Thoracic aorta (tissue), 2 donors: ENCODE measurements at places on chromosomes 3 and 15.
A peak's percentile ranks its signal among the peaks of the same experiment; 100 is the strongest.

GRCh38 chr3:71893122-71893521 is 108.2 kb upstream of the PROK2 start:
- no peak overlapping the region for H3K4me3 ChIP-seq
- no peaks in the 10 kb centered on the region for H3K36me3 ChIP-seq
- no peaks in the 10 kb centered on the region for H3K4me1 ChIP-seq
- DNase-seq, result no peak
- no peaks in the 10 kb centered on the region for H3K27me3 ChIP-seq

GRCh38 chr15:75840659-75841058 is 2.6 kb upstream of the UBE2Q2 start:
- H3K36me3 ChIP-seq, result no peaks in the 10 kb centered on the region
- peaks cover 11% of the 10 kb centered on the region for H3K4me1 ChIP-seq
- H3K27me3 ChIP-seq, result no peaks in the 10 kb centered on the region
- no peak for DNase-seq
- H3K27ac ChIP-seq, result no peak overlapping the region

GRCh38 chr3:19994796-19995195 is 17.3 kb downstream of the PP2D1 start:
- no peaks in the 10 kb centered on the region for H3K36me3 ChIP-seq
- no peaks in the 10 kb centered on the region for H3K4me1 ChIP-seq
- no peaks in the 10 kb centered on the region for H3K27me3 ChIP-seq
- H3K27ac ChIP-seq, result no peak overlapping the region

GRCh38 chr3:64163755-64164148 is 61.5 kb downstream of the PRICKLE2 start:
- no peaks in the 10 kb centered on the region for H3K27me3 ChIP-seq
- no peak overlapping the region for H3K27ac ChIP-seq
- H3K36me3 ChIP-seq, result peaks cover 9% of the 10 kb centered on the region

DNA sequence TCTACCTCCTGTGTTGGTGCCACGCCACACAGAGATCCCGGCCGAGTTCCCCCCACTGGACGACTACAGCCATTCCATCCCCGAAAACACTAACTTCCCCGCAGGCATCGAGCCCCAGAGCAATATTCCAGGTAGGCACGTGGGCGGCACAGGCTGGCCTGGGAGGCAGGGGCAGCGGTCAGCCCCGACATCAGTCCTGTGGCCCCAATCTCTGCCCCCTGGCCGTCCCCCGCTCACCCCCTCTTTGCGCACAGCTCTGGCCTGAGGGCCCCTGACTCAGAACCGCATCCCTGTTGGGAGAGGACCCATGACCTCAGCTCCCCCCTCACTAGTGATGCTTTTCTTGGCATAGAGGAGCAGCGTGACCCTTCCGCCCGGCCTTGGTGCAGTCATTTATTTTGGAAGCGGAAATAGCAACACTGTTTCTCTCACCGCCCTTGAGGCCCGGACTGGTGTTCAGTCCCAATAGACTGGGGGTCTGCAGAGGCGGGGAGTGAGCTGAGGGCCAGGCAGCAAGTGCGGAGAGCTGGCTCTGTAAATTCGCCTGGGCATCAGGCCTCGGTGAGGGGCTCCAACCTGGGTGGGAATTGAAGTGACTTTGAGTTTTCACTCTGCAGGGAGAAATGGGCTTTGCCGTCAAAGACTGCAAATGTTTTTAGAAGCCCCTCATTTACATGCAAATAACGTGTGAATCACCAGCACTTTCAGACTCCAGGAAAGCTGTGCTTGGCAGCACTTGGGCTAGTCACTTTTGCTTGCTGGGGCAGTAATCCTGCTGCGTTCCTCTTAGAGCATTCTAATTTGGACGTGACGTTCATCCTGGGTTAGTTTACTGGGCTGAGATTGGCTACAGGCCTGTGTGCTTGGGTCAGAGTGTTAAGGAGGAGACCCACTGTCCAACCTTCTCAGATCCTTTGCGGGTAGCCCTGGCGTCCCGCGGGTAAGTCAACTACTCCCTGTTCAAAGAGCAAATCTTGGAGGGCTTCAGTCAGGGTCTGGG is 88.9 kb downstream of the AAGAB start:
- peaks cover 55% of the 10 kb centered on the region for H3K4me1 ChIP-seq
- H3K27ac ChIP-seq, result peak overlapping the region; percentile 89
- H3K36me3 ChIP-seq, result peaks cover 11% of the 10 kb centered on the region

GRCh38 chr15:67114846-67115585 is 49.6 kb downstream of the SMAD3 start:
- peak overlapping the region; percentile 64 for H3K27ac ChIP-seq
- no peak for DNase-seq
- H3K27me3 ChIP-seq, result no peaks in the 10 kb centered on the region
- H3K4me1 ChIP-seq, result peaks cover 73% of the 10 kb centered on the region
- H3K36me3 ChIP-seq, result no peaks in the 10 kb centered on the region

- no peaks in the 10 kb centered on the region for H3K27me3 ChIP-seq
- H3K36me3 ChIP-seq, result no peaks in the 10 kb centered on the region
- no peak overlapping the region for H3K27ac ChIP-seq
- no peaks in the 10 kb centered on the region for H3K4me1 ChIP-seq
These were observed 40.5 kb upstream of the FAM174B start for GRCh38 chr15:92696096-92696495.

DNA sequence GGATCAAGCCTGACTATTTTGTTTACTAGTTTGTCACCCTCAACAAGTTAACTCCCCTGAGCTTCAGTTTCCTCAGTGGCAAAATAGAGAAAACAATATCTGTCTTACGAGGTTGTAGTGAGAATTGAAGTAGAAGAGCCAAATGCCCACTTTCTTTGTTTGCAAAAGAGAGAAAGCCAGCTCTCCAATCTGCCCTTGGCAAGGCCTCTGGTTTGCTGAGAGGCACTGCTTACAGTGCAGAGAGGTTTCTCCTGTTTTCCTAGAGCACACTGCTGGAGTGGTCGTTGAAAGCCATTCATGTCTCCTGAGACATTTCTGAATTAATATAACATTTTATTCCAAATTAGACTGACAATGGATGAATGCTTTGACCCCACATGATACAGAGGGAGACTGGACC is 260.5 kb upstream of the IGF1R start:
- no peaks in the 10 kb centered on the region for H3K36me3 ChIP-seq
- DNase-seq, result no peak
- no peak overlapping the region for H3K27ac ChIP-seq
- no peak overlapping the region for H3K4me3 ChIP-seq
- H3K27me3 ChIP-seq, result no peaks in the 10 kb centered on the region

DNA sequence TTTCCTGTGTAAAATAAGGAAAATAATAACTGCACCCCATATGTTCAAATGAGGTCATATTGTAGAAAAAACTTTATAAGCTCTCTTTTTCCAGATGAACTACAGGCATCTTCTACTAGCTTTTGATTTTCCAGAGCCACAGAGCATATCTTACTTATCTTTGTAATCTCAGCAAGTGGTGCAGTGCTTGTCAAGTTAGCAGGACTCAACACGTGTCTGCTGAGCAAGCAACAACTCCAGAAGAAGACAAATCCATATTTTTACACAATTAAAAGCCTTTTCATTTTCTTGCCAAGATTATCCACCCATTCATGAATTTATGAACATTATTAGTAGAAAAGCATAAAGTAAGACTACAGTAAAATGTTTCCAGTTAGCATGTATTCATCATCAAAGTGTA is 14.4 kb upstream of the TSC22D2 start:
- H3K36me3 ChIP-seq, result no peaks in the 10 kb centered on the region
- H3K4me3 ChIP-seq, result no peak overlapping the region
- H3K4me1 ChIP-seq, result peaks cover 3% of the 10 kb centered on the region
- H3K27me3 ChIP-seq, result no peaks in the 10 kb centered on the region
- no peak overlapping the region for H3K27ac ChIP-seq

DNA sequence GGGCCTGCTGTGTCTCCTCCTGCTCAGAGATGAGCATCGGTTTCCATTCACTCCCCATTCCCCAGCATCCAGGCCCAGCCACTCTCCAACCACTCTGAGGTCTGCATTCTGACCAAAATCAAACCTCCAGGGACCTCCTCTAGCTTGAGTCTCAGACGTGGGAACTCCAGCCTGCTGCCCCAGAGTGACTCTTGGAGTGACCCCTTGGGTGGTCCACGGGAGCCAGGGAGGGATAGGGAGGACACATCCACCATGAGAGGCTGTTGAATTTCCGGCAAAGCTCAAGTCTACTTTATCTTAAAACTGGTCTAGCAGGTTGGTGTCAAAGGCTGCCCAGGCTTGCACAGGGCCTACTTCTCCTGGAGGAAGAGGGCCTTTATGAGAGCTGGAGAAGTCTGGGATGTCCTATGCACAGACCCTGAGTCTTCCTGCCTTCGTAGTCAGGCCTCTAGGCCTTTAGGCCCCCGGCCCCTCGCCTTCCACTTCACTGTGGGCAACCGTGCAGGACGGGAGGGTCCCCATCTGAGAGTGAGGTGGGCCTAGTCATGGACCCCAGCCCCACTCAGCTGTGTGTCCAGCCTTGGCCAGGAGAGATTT is 8.9 kb downstream of the CISH start:
- H3K27me3 ChIP-seq, result no peaks in the 10 kb centered on the region
- H3K36me3 ChIP-seq, result peaks cover 10% of the 10 kb centered on the region
- DNase-seq, result no peak
- peak overlapping the region; percentile 99 for H3K27ac ChIP-seq
- H3K4me3 ChIP-seq, result no peak overlapping the region

- H3K36me3 ChIP-seq, result no peaks in the 10 kb centered on the region
- no peak overlapping the region for H3K4me3 ChIP-seq
- no peak overlapping the region for H3K27ac ChIP-seq
- no peaks in the 10 kb centered on the region for H3K27me3 ChIP-seq
These were observed 91.0 kb upstream of the SLC6A11 start for GRCh38 chr3:10725067-10725466.

GRCh38 chr3:143726727-143727126 is 121.5 kb downstream of the SLC9A9 start:
- H3K4me3 ChIP-seq, result no peak overlapping the region
- no peaks in the 10 kb centered on the region for H3K4me1 ChIP-seq

GRCh38 chr3:9400616-9401015 is 3.2 kb downstream of the SETD5 start:
- H3K27ac ChIP-seq, result peak overlapping the region; percentile 3
- DNase-seq, result no peak
- H3K4me1 ChIP-seq, result peaks cover 64% of the 10 kb centered on the region
- no peaks in the 10 kb centered on the region for H3K27me3 ChIP-seq

- H3K4me1 ChIP-seq, result no peaks in the 10 kb centered on the region
- DNase-seq, result no peak
- no peaks in the 10 kb centered on the region for H3K27me3 ChIP-seq
These were observed 96.1 kb upstream of the RASGRP1 start for GRCh38 chr15:38660738-38661137.

DNA sequence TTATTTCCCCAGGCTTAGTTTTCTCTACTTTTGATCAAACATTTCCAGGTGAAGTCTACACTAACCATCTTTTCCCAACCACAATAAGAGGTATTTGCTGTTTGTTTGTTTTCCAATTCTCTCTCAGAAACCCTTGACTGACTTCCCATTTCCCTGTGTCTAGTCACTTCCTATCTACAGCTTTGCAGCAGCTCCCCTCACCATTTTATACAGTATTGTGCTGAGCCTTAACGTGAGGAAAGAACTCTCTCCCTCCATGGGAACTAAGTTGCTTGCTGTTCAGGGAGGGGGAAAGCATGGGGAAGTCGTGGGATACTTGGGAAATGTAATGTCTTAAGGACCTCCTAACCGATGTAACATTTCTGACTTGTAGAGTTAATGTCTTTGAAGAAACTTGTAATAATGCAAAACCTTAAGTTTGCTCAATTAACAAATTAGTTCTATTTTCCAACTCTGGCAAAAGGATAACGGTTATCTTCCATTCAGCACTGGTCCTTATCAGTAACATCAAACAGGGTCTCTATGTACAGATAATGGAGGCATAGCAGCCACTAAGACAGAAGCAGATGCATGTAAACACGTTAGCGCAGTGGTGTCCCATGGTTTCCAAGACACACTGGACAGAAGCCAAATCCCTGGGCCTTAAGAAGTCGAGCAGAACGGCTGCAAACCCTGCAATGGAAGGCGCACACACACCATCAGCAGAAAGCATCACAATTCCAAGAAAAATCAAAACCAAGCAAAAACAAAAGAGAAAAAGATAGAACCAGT is 39.7 kb downstream of the NPTN start:
- no peak for DNase-seq
- H3K4me3 ChIP-seq, result no peak overlapping the region
- H3K4me1 ChIP-seq, result peaks cover 55% of the 10 kb centered on the region
- H3K27ac ChIP-seq, result no peak overlapping the region

- H3K4me1 ChIP-seq, result no peaks in the 10 kb centered on the region
- DNase-seq, result no peak
- no peaks in the 10 kb centered on the region for H3K36me3 ChIP-seq
- H3K27ac ChIP-seq, result no peak overlapping the region
- no peaks in the 10 kb centered on the region for H3K27me3 ChIP-seq
These were observed 9.2 kb upstream of the GRIP2 start for GRCh38 chr3:14549256-14549919.

DNA sequence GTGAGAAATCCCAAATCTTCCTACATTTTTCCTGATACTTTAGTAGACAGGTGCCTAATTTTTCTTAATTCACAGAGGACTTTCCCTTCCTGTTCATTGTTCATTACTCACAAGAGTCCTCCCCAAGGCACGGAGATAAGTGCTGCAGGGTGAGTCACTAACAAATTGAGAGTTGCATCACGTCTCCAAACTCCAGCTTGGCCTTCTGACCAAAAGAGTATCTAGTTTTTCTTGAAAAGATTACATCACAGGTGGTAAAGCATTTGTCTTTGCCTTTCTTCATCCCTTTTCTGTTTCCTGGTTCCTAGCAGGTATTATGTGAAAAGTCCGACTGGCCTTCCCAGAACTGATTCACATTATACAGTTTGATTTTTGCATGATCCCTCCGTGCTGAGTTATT is 24.9 kb upstream of the RASGRP1 start:
- no peak overlapping the region for H3K27ac ChIP-seq
- no peaks in the 10 kb centered on the region for H3K27me3 ChIP-seq
- H3K4me1 ChIP-seq, result no peaks in the 10 kb centered on the region
- no peaks in the 10 kb centered on the region for H3K36me3 ChIP-seq
- H3K4me3 ChIP-seq, result no peak overlapping the region

GRCh38 chr3:30639937-30640336 is 33.5 kb downstream of the TGFBR2 start:
- peaks cover 1% of the 10 kb centered on the region for H3K36me3 ChIP-seq
- H3K27ac ChIP-seq, result no peak overlapping the region
- H3K27me3 ChIP-seq, result no peaks in the 10 kb centered on the region
- H3K4me1 ChIP-seq, result peaks cover 83% of the 10 kb centered on the region
- DNase-seq, result no peak

DNA sequence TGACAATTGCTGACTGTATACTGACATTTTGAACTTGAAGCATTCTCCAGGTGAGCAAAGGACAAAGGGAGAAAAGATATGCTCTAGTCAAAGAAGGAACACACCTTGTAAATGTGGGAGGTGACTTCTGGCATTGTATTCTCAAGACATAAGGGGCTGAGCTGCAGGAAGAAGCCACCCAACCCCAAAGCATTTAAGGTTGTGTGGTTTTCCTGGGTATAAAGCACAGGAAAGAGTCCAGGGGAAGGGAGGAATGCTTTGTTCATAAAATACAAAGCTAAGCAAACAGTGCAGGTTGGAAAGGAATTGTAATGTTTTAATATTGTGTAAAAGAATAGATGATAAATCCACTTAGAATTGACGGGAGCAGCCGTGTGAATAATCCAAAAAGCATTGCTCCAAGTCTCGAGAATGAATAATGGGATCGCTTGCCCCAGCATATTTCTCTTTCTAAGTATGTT is 102.4 kb upstream of the LRIG1 start:
- no peaks in the 10 kb centered on the region for H3K27me3 ChIP-seq
- no peak for DNase-seq
- no peaks in the 10 kb centered on the region for H3K36me3 ChIP-seq
- H3K27ac ChIP-seq, result no peak overlapping the region
- no peak overlapping the region for H3K4me3 ChIP-seq
